HS-5 (cell line): ENCODE measurements at places on chromosomes 16 and 17.

GRCh38 chr16:72841506-72841905 lies 206.4 kb downstream of the ZFHX3 start:
- DNase-seq = no peak

- DNase-seq = no peak
Observed at GRCh38 chr16:17775061-17775460, 304.3 kb upstream of the XYLT1 start.

GRCh38 chr16:64543441-64543840 lies 578.4 kb downstream of the CDH11 start:
- DNase-seq = no peak

DNA sequence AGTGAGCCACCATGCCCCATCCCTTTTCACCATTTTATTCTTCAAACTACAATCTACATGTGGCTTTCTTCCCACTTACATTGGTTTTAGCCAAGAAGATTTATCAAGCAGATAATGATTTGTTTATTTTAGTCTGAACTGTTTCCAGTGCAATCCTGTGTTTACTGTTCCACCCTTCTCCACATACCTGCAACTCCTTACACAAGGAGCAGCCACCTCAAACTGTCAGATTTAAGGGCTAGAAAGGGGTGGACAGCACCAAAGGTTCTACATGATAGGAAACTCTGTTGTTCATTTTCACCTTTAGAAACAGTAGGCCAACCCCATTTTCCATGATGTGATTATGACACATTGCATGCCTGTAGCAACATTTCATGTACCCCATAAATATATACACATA lies 1.9 kb downstream of the RUNDC1 start:
- DNase-seq = no peak

DNA sequence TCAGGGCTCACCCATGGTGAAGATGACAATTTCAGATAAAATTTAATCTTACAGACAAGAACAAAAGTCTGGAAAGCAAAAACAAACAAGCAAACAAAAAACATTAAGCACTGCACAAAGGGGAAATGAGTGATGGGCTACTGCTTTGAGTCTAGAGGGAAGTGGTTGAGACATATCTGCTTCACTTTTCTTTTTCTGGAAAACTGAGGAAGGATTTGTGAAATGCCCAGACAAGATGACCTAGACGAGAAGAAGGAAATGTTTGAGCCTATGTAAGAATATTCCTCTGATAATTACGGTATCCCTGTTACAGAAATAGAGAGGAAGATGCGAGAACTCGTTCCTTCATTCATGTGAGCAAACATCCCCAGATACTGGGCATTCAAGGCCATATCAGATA lies 11.5 kb upstream of the HYDIN start:
- DNase-seq = no peak

DNA sequence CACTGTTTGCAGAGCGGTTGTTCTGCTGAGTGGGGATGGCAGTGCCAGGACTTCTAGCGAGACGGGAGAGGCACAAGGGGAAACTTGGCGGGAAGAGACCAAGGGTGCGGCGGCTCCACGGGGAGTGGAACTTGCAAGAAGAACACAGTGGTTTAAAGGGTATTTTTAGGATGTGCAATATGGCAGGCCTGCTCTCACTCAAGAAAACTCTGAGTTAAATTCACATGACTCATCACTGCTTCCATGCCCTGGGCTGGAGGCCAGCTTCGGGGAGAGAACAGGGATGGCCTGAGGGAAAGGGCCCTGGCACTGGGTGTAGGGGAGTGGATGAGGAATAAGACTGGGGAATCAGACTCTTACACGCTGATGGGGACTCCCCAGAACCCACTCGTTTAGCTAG lies 13.3 kb upstream of the CD300LD start:
- DNase-seq = peak; percentile 26

DNA sequence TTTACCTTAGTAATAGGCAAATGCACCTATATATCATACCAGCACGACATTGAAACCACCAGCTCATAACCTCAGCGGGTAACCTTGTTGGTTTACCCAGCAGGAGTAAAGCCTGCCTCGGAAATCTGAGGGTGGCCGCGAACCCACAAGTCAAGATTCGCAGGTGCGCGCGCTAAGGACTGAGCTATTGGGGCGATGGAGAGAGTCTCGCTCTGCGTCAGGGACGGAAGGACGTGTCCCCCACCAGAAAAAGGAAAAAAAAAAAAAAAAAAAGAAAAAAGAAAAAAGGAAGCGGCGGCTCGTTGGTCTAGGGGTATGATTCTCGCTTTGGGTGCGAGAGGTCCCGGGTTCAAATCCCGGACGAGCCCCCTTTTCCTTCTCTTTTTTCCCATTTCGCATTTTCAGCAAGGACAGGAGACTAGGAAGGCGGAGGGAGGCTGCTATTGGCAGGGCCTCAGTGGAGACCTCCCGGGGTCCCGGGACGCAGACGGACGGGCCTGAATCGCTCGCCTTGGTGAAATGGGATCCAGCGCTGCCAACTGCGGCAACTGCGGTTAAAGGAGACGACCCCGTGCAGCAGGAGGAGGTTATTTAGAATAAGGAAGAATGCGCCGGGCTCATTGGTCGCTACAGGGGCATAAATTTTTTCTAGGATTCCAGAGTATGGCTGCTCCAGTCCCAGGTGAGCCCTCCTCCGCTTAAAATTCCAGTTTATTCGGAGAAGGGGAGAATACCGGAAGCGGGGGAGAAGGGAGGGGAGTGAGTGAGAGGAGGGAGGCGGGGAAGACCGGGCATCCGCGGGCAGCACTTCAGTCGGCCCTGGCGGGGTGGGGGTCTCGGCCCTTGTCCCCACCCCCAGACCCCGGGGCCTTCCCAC lies at the start of gene OR1F1:
TSS of gene OR1F1 (plus strand) at position 407 of the 877 bp plus-strand sequence.
- DNase-seq = no peak

DNA sequence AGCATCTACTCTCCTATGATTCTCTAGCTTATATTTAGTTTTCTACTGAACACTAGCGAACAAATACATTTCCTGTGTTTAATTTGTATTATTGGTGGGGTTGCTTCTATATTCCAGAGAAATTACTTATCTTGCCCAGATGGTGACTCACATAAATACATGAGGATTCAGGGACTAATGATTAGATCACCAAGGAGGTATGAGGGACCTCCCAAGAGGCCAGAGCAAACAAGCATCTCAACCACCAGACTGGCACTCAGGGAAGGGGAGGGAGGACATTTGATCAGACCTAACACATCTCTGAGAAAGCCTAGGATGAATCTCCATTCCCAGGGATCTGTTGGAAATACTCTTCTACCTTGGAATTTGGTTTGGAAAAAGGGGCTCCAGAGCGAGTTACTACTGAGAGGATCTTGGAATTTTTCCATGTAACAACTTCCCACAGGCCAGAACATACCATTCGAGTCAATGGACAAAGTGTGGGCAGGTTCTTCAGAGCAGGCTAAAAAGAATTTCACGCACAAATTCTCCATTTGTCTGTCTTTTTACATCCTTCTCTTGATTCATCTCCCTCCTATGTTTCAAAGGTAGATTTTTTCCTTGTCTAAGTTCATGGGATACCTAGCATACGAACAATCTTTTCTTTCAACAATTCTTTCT lies 262.6 kb upstream of the MYOCD start:
- peak; percentile 80 for DNase-seq

DNA sequence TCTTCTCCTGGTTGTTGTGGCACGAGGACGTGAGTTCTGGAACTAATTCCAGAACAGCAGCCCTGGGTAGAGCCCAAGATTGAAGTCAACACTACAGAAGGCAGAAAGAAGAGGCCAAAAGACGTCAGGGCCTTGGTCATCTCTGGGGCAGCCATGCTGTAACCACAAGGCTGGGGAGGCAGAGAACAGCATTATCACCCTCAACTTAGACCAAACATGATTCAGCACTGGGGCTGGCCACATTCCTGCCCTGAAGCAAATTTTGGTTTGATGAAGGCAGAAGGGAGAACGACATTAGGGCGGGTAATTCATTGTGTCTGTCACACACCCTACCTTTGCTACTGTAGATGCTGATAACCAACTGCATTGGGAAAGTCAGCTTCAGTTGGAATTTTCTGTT lies 9.7 kb upstream of the ALOX15B start:
- no peak for DNase-seq

- DNase-seq = no peak
Observed at GRCh38 chr16:63613701-63614100, 1508.2 kb downstream of the CDH11 start.

- DNase-seq = no peak
Observed at GRCh38 chr16:69199382-69199781, 12.4 kb downstream of the SNTB2 start.

- DNase-seq = no peak
Observed at GRCh38 chr16:68233835-68234187, 2.1 kb downstream of the ESRP2 start.

DNA sequence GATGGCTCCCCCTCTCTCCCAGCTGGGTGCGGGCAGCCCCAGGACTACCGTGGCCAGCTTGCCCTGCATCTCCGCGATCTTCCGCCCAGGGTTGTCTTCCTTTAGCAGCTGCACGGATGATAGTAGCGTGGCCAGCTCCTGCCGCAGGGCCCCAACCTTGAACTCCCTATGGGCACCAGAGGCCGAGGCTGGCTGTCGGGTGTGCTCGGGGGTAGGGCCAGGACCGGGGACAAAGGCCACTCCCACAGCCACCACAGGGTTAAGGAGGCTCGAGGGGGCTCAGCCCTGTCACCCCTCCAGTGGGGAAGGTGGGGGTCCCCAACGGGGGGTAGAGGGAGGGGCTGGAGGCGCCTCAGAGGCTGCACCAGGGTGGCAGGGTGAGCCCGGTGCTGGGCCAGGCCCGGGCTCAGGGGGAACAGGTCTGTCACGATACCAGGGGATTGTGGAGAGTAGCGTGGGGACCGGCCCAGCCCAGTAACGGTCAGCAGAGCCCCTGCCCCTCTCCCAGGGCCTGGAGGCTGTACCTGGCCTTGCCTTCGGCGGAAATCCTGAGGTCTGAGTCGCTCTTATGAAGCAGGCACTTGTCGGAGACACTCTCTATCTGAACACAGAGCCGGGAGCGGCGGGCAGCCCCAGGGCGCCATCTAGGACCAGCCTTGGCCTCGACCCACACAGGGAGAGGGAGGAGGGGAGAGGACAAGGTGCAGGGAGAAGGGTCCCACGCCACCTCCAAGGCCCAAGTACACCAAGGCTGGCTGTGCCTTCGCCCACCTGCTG lies 5.2 kb downstream of the PERCC1 start:
- DNase-seq = no peak

- DNase-seq = no peak
Observed at GRCh38 chr17:30599428-30600059, 122.3 kb downstream of the GOSR1 start.

GRCh38 chr17:63649813-63650212 lies 27.6 kb downstream of the MAP3K3 start:
- no peak for DNase-seq

- DNase-seq = no peak
Observed at GRCh38 chr17:21019976-21020586, 22.7 kb downstream of the USP22 start.

DNA sequence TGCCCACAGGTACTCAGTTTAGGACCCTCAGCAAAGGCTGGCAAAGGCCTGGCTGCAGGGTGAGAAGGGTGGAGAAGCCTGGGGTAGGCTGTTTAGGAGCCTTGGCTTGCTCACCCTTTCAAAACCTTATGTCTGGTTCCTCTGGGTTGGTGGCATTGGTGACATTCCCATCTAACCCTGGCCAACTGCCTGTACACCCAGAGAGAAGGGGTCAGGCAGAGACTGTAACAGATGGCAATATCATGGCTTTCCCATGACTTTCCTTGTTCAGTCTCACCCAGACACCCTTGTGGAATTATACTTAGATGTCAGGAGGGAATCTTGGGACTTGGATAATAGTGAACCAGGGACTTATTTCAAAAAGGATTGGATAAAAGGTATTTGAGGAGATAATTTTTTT lies 18.5 kb upstream of the LLGL1 start:
- no peak for DNase-seq

- DNase-seq = no peak
Observed at GRCh38 chr17:193841-194806, 12.7 kb upstream of the DOC2B start.

DNA sequence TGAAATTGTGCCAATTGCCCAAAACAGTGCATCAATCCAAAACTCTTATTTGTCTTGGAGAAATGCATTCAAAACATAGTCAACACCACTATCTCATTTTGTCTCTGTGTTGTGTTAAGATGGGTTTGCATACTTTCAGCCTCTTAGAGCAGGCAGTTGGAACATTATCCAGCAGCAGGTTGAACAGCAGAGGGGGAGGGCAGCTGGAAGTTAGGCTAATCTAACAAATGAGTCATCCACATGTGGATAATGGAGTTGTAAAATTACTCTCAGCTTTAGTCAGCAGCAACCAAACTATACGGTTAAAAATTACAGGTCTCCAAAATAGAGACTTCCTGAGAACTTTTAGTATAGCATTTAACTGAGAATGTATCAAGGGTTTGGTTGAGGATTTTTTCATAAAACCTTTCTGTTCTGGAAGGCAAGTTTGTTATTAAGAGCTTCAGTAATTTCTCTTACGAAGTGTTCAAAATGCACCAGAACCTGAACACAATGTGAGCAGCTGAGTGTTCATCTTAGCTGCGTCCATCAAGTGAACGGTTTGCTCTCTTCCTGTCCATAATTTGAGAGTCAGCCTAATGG lies 46.3 kb downstream of the PRKCA start:
- DNase-seq = peak; percentile 60

GRCh38 chr17:17380145-17380925 lies 77.2 kb downstream of the NT5M start:
- no peak for DNase-seq

DNA sequence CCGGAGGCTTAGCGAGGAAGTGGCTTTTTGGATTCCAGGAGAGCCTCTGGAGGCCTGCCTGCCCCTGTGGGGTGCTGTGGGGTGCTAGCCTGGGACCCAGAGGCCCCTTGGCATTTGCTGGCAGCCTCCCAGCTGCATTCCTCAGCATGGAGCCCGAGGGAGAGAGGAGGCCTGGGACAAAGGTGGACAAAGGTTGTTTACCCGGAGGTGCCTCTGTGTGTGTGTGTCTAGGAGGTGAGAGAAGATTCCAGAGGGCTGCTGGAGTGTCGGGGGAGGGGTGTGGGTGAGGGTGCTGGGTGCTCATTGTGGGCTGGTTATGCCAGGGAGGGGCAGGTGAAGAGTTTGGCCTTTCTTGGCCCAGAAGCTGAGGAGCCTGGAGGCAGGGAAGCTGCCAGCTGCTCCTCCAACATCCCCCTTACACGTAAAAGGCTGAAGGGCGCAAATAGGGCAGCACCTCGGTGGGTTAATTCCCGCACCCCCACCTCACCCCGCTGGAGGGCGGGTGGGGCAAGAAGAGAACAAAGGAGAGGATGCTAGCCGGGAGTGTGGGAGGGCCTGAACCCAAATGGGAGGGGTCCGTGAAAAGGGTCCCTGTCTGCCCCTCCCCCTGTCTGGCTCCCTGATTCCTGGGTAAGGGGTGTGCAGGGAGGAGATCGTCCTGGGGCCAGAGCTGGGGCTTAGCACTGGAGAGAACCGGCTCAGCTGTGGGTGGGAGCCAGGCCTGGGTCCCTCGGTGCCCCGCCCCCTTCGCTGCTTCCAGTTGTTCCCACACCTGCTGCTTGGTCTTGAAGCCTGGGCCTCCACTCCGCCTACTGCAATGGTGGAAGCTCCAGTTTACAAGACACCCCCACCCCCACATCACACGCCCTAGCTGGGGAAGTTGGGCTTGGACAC lies 9.9 kb downstream of the HEXIM2 start:
- DNase-seq = no peak
